Activated CD4-positive, alpha-beta T cell treated with anti-CD3 and anti-CD28 coated beads for 36 hours (primary cell): ENCODE measurements at places on chromosomes 7 and 10. TPM values are rescaled to one million over a fixed set of nuclear protein-coding genes. Genes with fewer than 3 reads are reported as not detected.

GRCh38 chr7:1942941-1943289 is 272.8 kb downstream of the ELFN1 start:
- H3K36me3 ChIP-seq, result peaks cover 4% of the 10 kb centered on the region
- H3K27ac ChIP-seq, result no peak overlapping the region
- no peaks in the 10 kb centered on the region for H3K27me3 ChIP-seq
- peaks cover 62% of the 10 kb centered on the region for H3K4me1 ChIP-seq

DNA sequence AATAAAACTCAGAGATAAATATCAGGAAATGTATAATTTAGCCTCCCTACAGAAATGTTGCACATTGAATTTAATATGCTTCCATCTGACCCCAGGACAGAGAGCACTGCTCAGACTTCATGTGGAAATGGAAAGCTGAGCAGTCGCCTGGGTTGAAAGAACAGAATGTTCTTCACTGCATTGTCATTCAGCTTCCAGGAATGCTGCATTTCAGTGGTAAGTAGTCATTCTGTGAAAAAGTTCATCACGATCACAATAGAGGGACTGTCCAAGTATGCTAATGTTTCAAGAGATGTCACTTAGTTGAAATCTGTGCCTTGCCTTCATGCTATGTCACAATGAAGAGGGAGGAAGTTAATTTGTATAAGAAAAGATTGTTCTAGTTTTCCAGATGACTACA is 147.3 kb downstream of the NRCAM start:
- H3K27ac ChIP-seq, result no peak overlapping the region
- H3K4me1 ChIP-seq, result peaks cover 22% of the 10 kb centered on the region
- no peak overlapping the region for H3K4me3 ChIP-seq
- no peaks in the 10 kb centered on the region for H3K36me3 ChIP-seq
- H3K27me3 ChIP-seq, result peaks cover 6% of the 10 kb centered on the region

- H3K4me3 ChIP-seq, result no peak overlapping the region
- no peaks in the 10 kb centered on the region for H3K36me3 ChIP-seq
- DNase-seq, result no peak
- H3K27ac ChIP-seq, result no peak overlapping the region
- no peaks in the 10 kb centered on the region for H3K27me3 ChIP-seq
Observed at GRCh38 chr7:19239951-19240350, 94.7 kb upstream of the FERD3L start.

Gene CRPPA
- 1.0 TPM for total RNA-seq

DNA sequence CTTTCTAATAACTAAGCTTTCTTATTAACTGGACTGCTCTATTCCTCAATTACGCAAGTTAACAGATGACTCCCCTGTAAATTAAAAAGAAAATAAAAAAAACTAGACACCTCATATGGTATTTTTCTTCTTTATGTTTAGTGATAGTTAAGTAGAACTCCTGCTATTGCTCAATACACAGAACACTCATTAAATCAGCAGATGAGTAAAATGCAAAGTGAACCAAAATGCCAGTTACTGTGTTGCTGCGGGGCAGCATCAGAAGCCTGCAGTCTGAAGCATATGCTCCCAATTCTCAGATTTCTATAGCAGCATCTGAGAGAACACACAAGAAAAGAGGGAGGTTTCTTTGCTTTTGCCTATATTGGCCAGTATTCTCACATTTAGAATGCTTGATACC is 28.4 kb downstream of the CDK6 start:
- peaks cover 50% of the 10 kb centered on the region for H3K36me3 ChIP-seq
- H3K4me1 ChIP-seq, result peaks cover 75% of the 10 kb centered on the region
- peak; percentile 30 for DNase-seq
- H3K27me3 ChIP-seq, result no peaks in the 10 kb centered on the region
- H3K4me3 ChIP-seq, result no peak overlapping the region
